Esophagus muscularis mucosa (tissue), 4 donors: ENCODE measurements at places on chromosomes 16 and 17. TPM values are rescaled to one million over a fixed set of nuclear protein-coding genes. Genes with fewer than 3 reads are reported as not detected.

SYNGR3 gene
- total RNA-seq = 3.8 TPM

KRT23 gene
- 0.50 TPM for total RNA-seq

MYH13 gene
- not detected for total RNA-seq

SLX4 gene
- total RNA-seq = 4.5 TPM
